ENCODE measurements at places on chromosomes 6 and 20.

DNA sequence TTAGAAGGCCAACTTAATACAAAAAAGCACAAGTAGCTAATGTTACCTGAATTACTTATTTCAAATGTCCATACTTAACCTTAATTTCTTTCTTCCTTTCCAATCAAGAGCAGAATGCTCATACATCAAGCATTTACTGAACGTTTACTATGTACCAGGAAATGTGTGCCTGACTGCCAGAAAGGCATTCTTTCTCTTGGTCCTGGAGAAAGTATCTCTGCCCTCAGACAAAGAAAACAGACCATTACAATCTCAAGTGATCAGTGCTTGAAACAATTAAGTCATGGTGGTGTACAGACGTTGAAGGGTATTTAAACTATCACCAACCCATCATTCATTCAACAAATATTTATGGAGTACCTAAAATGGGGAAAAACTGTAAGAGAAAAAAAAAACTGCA, 26.4 kb downstream of the CSNK2A1 start:
- no peak for DNase-seq

GRCh38 chr6:54920628-54921027, 74.1 kb downstream of the FAM83B start:
- DNase-seq: no peak

- DNase-seq: no peak
These were observed 378.8 kb downstream of the CENPW start for GRCh38 chr6:126718600-126719327.

DNA sequence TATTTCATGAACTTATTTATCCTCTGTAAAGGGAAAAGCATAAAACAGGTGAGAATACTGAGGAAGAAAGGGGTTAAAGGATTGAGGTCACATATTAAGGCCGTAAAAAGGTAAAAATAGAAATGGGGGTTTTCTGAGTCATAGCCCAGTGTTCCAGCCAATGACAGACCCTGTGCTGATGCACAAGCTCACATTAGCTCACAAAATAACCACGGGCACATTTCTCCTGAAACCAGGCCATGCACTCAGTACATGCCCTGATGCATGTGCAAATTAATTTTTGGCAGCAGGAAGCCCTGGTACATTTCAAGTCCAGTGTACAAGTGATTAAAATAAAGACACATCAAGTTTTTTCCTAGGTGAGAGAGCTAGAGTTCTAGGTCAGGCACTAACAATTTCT, 194.4 kb downstream of the TMEM200A start:
- no peak for DNase-seq

DNA sequence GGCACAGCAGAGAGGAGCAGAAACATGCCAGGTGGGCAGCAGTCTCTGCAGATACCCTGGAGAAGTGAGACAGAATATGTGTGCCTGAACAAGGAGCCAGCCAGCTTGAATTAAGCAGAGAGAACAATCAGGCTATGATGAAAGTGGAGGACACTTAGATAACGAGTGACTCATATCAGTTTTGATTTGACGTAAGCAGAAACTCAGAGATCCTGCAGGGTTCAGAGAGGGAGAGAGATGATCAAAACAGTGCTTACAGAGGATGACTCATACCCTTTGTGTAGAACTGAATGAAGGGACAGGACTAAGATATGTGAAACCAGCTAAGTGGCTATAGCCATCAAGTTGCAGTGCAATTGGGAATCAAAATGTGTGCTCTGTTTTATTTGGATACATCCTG, 300.7 kb downstream of the TENT5A start:
- peak; percentile 53 for DNase-seq

DNA sequence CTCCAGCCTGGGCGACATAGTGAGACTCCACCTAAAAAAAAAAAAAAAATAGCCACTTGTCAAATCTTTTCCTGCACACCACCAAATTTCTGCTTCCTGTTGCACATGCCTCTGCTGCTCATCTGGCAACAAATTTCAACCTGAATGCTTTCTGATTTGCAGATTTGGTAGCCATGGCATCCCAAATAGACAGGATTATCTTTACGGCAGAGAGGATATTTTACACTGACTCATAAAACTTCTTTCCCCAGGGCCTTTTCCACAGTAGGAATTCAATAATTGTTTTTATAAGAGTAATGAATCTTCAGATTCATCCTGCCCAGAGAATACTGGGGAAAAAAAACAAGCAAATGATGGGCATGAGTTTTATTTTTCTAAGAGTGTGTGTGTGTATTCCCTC, 264.6 kb downstream of the FRK start:
- DNase-seq: no peak

DNA sequence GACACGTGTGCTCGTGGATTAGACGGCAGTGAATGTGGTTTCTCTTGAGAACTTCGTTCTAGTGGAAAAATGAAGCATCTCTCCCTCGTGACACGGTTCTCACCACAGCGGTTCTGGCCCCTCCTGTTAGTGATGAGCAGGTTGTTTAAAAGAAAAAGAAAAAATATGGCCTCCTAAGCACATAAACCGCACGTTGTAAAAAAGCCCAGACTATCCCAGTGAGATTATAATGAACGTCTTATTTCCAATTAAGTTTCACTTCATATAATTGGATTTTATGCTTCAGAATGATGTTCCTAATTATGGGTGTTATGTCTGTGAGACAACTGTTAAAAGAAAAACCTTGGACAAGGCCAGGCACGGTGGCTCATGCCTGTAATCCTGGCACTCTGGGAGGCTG, 74.5 kb upstream of the FRMD1 start:
- no peak for DNase-seq

DNA sequence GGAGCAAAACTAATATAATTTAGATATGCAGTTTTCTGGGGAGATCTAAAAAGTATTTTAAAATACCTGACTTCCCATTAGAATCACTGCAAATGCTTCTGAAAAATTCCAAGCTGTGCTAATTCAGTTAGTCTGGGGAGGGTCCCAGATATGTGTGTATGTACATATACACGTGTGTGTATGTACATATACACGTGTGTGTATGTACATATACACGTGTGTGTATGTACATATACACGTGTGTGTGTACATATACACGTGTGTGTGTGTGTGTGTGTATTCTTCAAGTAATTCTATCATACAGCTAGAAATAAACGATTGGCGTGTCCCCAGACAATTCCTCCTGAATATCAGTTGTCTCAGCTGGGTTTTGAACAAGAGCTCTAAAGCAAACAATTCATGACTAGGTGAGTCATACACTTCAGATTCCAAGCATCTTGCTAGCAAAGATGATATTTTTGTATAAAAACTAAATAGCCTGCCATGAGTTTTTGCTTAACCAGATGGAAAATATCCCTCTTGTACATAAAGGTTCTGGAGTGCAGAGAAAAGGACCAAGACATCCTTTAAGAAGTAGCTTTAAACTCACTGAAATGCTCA, 58.2 kb downstream of the SPACA1 start:
- DNase-seq: no peak

DNA sequence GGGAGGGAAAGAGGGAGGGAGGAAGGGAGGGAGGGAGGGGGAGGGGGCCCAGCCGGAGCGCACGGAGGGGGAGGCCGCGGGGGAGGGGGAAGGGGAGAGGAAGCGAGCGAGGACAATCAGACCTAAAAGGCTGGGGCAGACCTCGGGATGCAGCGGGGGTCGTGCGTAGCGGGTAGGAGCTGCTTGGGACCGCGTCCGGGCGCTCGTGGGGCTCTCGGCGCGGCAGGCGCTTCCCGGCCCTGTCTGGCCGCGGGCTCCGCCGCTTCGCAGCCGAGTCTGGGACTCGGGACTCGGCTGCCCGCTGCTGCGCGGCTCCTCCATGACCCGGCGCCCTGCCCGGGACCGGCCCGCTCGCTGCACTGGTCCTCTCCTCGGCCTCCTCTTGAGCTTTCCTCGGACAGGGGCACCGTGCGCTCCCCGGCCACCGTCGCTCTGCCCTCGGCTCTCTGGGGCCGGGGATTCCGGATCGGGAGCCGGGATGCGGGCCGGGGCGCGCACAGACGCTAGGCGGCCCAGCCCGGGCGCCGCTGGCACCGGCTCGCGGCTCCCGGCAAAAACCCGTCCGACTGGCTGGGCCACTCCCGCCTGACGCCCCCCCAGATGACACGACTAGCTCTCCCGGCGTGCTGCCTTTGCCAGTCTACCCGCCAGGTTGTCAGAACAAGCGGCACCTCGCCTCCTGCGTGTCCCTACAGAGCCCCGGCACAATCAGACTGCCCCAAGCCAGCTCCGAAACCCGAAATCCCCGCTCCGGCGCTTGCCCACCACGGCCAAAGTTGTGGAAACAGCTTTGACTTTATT, 2.2 kb downstream of the TFAP2A start:
- DNase-seq: peak; percentile 79

- no peak for DNase-seq
These were observed 30.3 kb downstream of the CEBPB start for GRCh38 chr20:50220894-50221365.

DNA sequence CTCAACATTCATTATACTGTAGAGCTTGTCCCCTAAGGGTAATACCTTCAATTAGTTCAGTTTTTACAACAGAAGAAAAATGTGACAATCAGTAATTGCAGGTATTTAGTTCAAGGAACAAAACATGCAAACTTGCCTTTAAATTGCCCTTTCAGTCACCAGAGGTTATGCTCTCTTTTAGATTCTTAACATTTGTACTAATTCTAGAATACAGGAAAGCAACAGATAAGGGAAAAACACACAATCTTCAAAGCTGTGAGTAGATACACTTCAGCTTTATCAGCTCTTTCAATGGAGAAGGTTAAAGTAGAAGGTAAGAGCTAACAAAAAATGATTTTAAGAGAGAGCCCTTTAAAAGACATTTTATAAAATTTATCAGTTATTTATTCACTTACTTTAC, 173.1 kb downstream of the HS3ST5 start:
- no peak for DNase-seq

DNA sequence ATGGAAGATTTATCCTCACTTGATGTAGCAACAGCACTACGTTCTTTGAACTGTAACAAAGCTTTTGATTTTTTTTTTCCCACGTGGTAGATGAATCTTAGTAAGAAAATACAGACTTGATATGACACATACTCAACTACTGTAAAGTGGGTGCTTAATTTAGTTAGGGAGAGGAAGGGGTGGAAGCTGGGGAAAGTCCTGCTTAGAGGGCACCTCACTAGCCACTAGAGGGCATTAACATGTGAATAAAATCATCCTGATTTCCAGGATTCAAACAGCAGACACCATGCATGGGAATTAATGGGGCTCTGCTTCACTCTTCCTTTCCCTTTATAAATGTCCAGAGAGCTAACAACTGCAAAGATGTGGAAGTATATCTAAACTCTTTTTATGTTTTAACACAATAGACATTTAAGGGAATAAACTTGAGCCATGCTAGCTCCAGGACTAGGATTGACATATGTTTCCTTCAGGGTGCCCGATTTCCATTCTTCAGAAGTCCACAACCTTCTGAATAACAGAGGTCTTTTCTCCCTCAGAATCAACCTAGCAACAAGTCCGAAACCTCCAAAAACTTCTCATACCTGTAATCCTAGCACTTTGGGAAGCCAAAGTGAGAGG, 250.1 kb downstream of the ATXN1 start:
- DNase-seq: peak; percentile 57

DNA sequence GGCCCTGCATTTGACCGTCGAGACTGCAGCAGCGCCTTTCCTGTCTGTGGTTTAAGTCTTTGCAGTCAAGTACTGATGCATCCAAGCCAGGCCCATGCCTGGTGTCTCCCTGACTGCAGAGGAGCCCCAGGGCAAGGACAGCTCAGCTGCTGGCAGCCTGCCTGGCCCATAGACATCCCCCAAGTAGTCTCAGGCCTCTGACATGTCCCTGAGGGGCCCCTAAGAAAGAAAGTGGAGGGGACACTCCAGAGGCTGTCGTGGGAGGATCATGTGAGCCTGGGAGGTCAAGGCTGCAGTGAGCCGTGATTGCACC, 18.0 kb downstream of the HRH3 start:
- DNase-seq: no peak

GRCh38 chr6:158627168-158627939, 17.2 kb downstream of the DYNLT1 start:
- DNase-seq: no peak

DNA sequence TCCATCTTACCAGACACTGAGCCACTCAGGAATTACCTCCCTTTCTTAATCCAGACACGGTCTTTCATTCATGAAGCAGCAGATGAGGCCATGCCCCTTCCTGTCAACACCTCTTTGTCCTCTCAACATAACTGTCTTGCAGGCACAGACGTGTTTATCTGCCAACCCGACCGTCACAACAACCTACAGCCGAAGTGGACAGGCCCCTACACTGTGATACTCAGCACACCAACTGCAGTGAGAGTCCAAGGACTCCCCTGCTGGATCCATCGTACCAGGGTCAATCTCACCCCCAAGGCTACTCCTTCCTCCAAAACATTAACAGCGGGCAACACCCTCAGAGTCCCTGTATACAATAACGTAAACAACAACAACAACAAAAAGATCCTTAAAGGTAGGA, 30.6 kb upstream of the ULBP3 start:
- DNase-seq: no peak

- DNase-seq: no peak
These were observed 36.6 kb upstream of the HIVEP1 start for GRCh38 chr6:11975353-11975977.

DNA sequence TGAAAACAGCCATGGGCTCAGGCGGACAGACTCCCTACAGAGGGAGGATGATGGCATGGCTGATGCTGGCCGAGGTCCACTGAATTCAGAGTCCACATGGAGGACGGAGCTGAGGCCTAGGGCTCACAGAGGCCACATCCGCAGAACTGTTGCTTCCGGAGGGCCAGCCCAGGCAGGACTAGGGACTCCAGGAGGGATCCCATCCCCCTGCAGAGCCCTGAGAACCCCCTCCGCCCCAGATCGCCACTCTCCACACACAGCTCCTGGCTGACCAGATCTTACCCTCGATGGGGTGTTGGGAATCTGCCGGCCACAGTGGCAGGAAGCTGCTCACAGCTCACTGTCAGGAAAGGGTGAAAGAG, 399.2 kb downstream of the TAF4 start:
- DNase-seq: no peak

GRCh38 chr20:33531047-33531877, 41.4 kb downstream of the CBFA2T2 start:
- no peak for DNase-seq

DNA sequence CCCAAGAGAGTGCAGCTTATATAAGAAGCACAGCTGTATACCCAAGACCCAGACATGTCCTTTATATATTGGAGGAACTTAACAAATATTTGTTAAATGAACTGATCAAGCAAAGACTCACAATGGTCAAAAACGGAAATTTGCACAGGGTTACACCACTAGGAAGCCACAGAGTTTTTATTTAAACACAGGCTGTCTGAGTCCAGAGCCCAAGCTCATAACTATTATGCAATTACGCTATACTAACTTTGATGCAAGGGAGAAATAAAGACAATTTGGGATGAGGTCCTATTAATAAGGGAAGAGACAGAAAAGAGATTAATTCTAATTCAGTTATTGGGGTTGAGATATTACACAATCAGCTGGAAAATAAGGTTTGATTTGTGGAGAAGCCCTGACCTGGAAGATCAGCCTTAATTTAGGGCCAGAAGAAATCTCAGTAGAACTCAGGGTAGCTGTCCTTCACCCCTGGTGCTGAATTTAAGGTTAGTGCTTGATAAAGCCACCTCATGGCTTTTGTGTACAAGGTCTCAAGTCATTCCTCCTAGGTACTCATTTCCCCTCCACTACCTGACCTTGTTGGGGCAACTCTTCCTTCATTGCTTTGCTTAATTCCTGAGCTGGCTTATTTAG, 10.5 kb upstream of the ZNF334 start:
- peak; percentile 19 for DNase-seq

- no peak for DNase-seq
These were observed 84.6 kb upstream of the PROKR2 start for GRCh38 chr20:5401277-5401875.

GRCh38 chr6:83911278-83911677, 51.8 kb downstream of the CYB5R4 start:
- no peak for DNase-seq

GRCh38 chr20:58892141-58892931, 39.8 kb downstream of the GNAS start:
- peak; percentile 80 for DNase-seq
